Large intestine (tissue), 12 donors: ENCODE measurements at places on chromosomes 3 and 15.
A peak's percentile ranks its signal among the peaks of the same experiment; 100 is the strongest.

GRCh38 chr15:72850833-72851232, 67.3 kb upstream of the ADPGK start:
- no peak overlapping the region for H3K27ac ChIP-seq
- no peak overlapping the region for H3K4me3 ChIP-seq
- no peaks in the 10 kb centered on the region for H3K36me3 ChIP-seq
- no peak for DNase-seq

- H3K27me3 ChIP-seq, result peaks cover 56% of the 10 kb centered on the region
- peaks cover 4% of the 10 kb centered on the region for H3K36me3 ChIP-seq
- H3K27ac ChIP-seq, result no peak overlapping the region
- no peaks in the 10 kb centered on the region for H3K4me1 ChIP-seq
- no peak overlapping the region for H3K4me3 ChIP-seq
Measured at GRCh38 chr15:100889385-100890050, 9.9 kb downstream of the ALDH1A3 start.

DNA sequence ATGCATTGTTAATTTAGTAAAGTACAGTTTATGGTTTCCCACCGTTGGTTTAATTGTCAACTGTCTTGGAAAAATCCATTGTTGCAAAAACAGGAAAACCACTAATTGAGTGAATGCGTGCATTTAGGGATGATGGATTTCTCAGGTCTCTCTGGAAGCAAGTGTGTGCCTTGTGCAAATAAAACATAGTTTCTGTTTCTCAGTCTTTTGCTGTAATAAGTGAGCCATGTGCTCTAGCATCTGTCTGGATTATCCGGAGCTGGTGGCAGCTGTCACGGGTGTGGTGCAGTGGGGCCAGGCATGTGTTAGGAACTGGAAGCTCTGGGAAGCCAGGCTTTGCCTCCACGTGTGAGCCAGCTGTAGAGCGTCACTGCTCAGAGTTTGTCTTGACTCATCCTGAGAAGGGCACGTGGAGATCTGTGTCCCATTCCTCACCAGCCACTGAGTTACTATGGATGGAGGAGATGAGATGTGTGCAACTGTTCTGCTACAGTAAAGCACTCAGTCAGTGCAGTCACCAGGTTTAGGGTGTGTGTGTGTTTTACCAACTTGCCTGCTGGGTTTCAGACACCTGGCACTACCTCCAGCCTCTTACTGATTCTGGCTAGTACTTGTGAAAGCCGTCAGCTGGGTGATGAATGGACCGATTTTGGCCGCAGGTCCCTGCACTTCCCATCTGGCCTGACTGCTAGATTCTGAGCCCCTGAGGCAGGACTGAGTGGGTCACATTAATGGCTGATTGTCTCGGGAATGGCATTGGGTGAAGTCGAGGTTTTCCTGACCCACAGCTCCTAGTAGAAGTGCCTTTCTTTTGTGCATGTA, 7.2 kb downstream of the APBA2 start:
- no peaks in the 10 kb centered on the region for H3K36me3 ChIP-seq
- no peaks in the 10 kb centered on the region for H3K4me1 ChIP-seq
- DNase-seq, result no peak
- no peak overlapping the region for H3K27ac ChIP-seq
- H3K27me3 ChIP-seq, result no peaks in the 10 kb centered on the region
- no peak overlapping the region for H3K4me3 ChIP-seq

- DNase-seq, result peak; percentile 72
- H3K36me3 ChIP-seq, result no peaks in the 10 kb centered on the region
- no peak overlapping the region for H3K4me3 ChIP-seq
- peak overlapping the region; percentile 45 for H3K27ac ChIP-seq
Measured at GRCh38 chr3:165642761-165643420, 194.3 kb downstream of the BCHE start.

DNA sequence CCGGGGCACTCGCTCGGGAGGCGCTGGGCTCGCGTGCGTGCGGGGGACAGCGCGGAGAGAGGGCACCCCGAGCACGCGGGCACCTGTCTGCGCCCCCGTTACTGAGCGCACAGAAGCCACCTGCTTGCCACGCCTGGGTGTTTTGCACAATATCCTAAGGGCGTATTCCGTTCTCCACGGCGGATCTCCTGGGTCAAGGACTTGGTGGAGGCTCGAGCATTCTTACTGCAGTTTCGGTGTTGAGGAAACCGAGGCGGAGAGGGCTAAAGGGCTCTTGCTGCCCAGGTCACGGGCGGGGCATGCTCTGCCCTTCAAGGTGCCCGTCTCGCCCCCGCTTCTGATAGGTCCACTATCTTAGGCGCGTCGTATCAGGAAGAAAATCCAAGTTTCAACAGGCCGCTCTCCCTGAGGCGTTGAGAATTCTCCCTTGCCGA, 526 bp downstream of the GPD1L start:
- no peaks in the 10 kb centered on the region for H3K27me3 ChIP-seq
- H3K36me3 ChIP-seq, result no peaks in the 10 kb centered on the region
- peak overlapping the region; percentile 68 for H3K4me3 ChIP-seq
- peaks cover 6% of the 10 kb centered on the region for H3K4me1 ChIP-seq

GRCh38 chr15:68203486-68203885, 1.6 kb downstream of the CALML4 start:
- peak overlapping the region; percentile 71 for H3K4me3 ChIP-seq
- peaks cover 11% of the 10 kb centered on the region for H3K36me3 ChIP-seq
- DNase-seq, result no peak
- H3K4me1 ChIP-seq, result peaks cover 47% of the 10 kb centered on the region
- peak overlapping the region; percentile 97 for H3K27ac ChIP-seq
- H3K27me3 ChIP-seq, result no peaks in the 10 kb centered on the region

DNA sequence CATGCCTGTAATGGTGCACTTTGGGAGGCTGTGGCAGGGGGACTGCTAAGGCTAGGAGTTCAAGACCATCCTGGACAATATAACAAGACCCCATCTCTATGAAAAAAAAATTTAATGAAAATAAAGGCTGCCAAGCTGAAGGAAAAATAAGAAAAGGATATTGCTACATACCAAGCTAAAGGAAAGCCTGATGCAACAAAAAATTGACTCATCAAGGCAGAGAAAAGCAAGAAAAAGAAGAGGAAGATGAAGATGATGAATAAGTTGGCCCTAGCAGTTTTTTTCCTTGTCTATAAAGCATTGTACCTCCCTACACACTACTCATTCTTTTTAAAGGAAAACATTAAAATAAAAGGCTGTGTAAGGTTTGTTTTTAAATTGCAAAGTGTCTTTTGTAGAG, 441.9 kb upstream of the MDFIC2 start:
- DNase-seq, result no peak
- no peaks in the 10 kb centered on the region for H3K4me1 ChIP-seq
- no peaks in the 10 kb centered on the region for H3K36me3 ChIP-seq
- H3K27ac ChIP-seq, result no peak overlapping the region

GRCh38 chr15:100250176-100250800, 91.5 kb downstream of the ADAMTS17 start:
- no peak overlapping the region for H3K4me3 ChIP-seq
- H3K27me3 ChIP-seq, result no peaks in the 10 kb centered on the region
- H3K27ac ChIP-seq, result no peak overlapping the region

DNA sequence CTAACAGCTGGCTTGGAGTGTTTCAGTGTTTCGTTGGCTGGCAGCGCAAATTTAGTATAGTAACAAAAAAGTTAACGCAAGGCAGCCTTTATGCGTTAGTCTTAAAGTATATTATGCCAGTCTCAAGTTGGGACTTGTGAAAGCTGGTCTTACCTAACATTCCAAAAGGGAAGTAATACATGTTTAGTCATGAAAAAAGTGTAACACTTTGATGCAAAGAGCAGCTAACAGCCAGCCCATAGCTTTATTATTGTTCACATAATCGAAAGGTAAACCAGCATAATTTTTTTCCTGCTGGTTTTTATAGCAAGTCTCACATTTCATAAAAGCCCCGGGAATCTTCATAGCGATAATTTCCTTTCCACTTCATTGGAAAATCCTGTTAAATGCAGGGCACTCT, 2.4 kb upstream of the GPR87 start:
- H3K27ac ChIP-seq, result no peak overlapping the region
- no peaks in the 10 kb centered on the region for H3K4me1 ChIP-seq
- H3K27me3 ChIP-seq, result no peaks in the 10 kb centered on the region
- no peak for DNase-seq
- no peaks in the 10 kb centered on the region for H3K36me3 ChIP-seq

DNA sequence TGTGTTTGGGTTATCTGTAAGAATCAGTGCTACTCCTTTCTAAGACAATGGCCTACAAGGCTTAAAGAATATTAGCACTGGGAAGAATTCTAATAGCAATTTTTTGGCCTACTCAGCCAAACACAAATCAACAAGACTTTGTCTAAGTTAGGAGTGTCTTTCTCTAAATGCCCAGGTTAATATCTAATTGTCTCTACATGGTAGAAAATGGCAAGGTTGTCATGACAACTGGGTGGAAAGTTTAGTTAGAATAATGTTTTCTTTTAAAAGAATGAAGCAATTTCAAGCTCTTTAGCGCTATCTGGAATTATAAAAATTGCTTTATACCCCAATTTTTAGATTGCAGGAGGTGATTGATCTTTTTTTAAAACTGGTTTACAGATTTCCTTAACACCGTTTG, 396.8 kb downstream of the TUSC7 start:
- no peak overlapping the region for H3K27ac ChIP-seq
- H3K4me3 ChIP-seq, result no peak overlapping the region
- no peaks in the 10 kb centered on the region for H3K27me3 ChIP-seq
- DNase-seq, result no peak
- no peaks in the 10 kb centered on the region for H3K36me3 ChIP-seq

- peaks cover 27% of the 10 kb centered on the region for H3K27me3 ChIP-seq
Measured at GRCh38 chr3:198088421-198088955, 128.5 kb downstream of the LMLN start.

GRCh38 chr15:70830615-70831014, 23.3 kb downstream of the LARP6 start:
- no peaks in the 10 kb centered on the region for H3K27me3 ChIP-seq
- no peak overlapping the region for H3K27ac ChIP-seq
- no peak overlapping the region for H3K4me3 ChIP-seq
- peaks cover 6% of the 10 kb centered on the region for H3K36me3 ChIP-seq

DNA sequence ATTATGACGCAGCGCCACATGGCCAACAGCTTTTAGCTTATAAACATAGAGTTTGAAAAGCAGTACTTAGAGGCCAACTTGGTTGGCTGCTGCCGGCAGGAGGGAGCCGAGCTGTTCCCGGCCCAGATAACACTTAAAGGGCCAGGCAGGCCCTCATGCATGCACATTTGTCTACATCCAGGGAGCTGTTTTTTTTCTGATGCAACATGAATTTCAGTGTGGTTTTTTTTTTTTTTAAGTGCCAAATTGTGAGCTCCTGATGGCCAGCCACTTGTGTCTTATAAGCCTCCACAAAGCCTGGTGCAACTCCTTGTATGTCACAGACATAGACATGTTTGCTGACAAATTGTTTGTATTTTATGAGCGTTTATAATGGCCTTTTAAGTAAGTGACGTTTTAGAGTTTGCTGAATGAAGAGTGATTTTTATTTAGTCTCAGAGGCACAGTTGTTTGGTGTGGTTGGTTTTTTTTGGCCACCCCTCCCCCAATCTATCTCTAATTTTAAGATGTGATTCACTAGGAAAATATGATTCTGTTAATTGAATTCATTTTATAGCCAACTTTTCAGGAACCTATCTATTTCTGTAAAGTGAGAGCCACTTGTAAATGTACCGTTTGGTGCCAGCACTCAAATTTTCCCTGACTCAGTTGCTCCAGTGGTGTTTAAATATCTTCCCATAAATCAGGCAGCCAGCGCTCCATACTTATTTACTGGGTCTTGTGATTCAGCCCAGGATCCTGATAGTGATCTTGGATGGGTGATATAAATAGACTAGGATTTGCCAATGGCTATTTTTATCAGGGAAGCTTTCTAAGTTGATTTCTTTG, 134.3 kb downstream of the VGLL4 start:
- no peaks in the 10 kb centered on the region for H3K27me3 ChIP-seq
- H3K4me3 ChIP-seq, result no peak overlapping the region
- no peaks in the 10 kb centered on the region for H3K36me3 ChIP-seq
- H3K4me1 ChIP-seq, result peaks cover 19% of the 10 kb centered on the region

- DNase-seq, result peak; percentile 68
- peaks cover 15% of the 10 kb centered on the region for H3K4me1 ChIP-seq
- H3K27me3 ChIP-seq, result no peaks in the 10 kb centered on the region
- peak overlapping the region; percentile 94 for H3K4me3 ChIP-seq
- peaks cover 2% of the 10 kb centered on the region for H3K36me3 ChIP-seq
- peak overlapping the region; percentile 91 for H3K27ac ChIP-seq
Measured at GRCh38 chr3:185585518-185585858, 607 bp upstream of the SENP2 start.

DNA sequence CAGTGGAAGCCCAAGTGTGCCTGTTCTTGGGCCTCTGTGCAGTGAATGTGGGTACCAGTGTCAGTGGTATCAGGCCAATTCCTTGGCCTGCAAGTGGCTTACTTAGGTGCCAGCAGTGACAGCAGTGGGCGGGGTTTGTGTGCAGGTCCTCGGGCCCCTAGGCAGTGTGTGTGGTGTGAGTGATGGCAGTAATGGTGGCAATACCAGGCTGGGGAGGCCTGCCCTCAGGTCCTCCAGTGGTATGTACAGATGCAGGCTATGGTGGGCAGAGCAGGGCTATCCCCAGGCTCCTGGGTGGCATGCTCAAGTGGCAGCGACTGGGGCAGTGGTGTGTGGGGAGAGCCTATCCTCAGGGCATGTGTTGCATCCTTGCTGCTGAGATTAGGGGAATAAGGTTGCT, 379.7 kb downstream of the SQOR start:
- no peak overlapping the region for H3K27ac ChIP-seq
- H3K4me1 ChIP-seq, result no peaks in the 10 kb centered on the region
- no peak overlapping the region for H3K4me3 ChIP-seq
- no peak for DNase-seq

- H3K27me3 ChIP-seq, result no peaks in the 10 kb centered on the region
- no peaks in the 10 kb centered on the region for H3K4me1 ChIP-seq
- no peak for DNase-seq
- H3K36me3 ChIP-seq, result no peaks in the 10 kb centered on the region
- no peak overlapping the region for H3K27ac ChIP-seq
Measured at GRCh38 chr15:93644595-93644994, 555.6 kb upstream of the RGMA start.

DNA sequence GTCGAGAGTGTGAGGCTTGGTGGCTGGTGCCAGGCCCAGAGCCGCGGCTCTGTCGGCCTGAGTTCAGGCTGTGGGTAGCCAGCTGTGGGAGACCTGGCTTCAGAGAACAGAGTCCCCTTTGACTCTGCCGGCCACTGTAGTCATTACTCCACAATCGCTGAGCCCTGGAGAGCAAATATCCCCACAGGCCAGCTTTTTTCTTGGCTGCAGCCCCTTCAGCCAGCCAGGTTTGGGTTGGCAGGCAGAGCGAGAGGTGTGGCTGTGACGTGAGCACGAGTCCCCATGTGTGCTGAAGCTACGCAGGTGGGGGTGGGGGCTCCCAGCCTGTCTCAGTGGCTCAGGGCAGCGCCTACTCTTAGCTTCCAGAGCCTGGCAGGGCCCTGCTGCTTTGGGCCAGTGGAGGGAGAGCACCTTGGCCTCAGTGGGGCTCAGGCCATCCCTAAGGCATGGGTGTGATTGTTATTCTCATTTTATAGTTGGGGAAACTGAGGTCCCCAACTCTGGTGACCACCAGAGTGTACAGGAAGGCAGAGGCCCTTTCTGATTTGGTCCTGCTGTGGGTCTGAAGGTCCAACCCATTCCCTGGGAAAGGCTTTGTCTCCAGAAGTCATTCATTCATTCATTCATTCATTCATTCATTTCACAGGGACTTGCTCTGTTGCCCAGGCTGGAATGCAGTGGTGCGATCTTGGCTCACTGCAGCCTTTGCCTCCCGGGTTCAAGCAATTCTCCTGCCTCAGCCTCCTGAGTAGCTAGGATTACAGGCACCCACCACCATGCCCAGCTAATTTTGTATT, 45.7 kb upstream of the LCTL start:
- no peak overlapping the region for H3K4me3 ChIP-seq
- H3K4me1 ChIP-seq, result no peaks in the 10 kb centered on the region
- DNase-seq, result no peak
- no peak overlapping the region for H3K27ac ChIP-seq
- no peaks in the 10 kb centered on the region for H3K36me3 ChIP-seq
